ENCODE measurements at places on chromosomes 7 and 10.

GRCh38 chr7:142438235-142438922 is 180.5 kb upstream of the PRSS58 start:
- DNase-seq, result peak; percentile 61

GRCh38 chr10:36880898-36881297 is 244.5 kb upstream of the ANKRD30A start:
- no peak for DNase-seq

GRCh38 chr7:92611735-92612134 is 21.5 kb upstream of the FAM133B start:
- DNase-seq, result no peak

DNA sequence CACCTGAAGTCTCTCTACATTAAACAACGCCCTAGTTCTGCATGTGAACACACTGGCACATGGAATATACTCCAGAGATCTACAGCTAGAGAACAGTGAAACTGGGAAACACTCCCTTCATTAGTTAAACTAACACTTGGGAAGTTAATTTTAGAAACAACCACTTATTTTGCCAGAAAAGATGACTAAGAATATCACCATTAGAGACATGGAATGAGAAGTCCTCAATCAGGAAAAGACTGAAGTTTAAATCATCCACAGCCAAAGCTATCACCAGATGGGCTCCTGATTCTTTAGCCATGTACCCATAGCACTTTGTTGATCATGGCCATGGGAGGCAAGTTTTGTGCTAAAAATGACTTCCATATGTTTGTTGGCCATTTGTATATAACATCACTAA is 719.5 kb downstream of the KCNMA1 start:
- no peak for DNase-seq

GRCh38 chr7:28782362-28782761 is 175.8 kb downstream of the TRIL start:
- DNase-seq, result no peak

GRCh38 chr7:151371266-151371665 is 29.7 kb downstream of the NUB1 start:
- no peak for DNase-seq

DNA sequence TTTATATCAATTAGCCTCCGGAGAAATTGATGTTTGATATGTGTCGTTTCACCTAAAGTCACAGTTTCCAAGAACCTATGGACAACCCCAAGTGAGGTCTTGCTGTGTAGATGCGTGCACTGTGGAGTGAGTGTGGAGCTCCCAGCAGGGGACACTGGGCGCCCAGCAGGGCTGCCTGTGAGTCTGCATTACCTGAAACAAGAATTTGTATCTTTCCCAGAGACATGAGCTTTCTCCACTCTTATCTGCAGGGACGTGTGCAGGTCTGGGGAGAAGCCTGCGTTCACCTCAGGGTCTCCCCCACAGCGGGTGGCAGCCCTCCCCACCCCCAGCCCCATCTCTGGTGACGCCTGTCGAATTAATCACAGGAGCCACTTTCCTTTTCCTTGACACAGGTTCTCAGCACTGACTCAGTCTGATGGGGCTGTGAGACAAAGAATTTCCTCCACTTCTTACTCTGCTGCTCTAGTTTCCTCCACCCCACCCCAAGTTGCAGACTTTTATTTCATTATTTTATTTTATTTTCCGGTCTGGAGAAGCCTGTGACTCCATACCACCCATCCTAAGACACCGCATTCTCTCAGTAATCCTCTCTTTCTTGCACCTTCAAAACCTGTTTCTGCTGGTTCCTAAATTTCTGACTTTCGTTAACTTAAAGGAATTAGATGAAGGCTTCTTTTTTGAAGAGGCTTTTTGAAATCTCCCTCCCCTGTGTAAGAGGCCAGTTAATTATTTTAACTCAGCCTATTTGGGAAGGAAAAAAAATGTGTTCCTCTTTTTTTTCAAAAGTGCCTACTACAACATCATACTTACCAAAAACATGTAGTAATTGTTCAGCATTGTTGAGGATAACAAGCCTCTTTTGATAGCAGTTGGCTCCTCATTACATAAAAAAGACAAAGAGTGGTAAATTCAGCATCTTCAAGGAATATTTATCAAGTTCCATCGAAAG is 17.0 kb upstream of the INSIG1 start:
- DNase-seq, result no peak
